ENCODE measurements at places on chromosomes 6 and 20.

- no peak for DNase-seq
These were observed 21.8 kb downstream of the PCK1 start for GRCh38 chr20:57582432-57583288.

DNA sequence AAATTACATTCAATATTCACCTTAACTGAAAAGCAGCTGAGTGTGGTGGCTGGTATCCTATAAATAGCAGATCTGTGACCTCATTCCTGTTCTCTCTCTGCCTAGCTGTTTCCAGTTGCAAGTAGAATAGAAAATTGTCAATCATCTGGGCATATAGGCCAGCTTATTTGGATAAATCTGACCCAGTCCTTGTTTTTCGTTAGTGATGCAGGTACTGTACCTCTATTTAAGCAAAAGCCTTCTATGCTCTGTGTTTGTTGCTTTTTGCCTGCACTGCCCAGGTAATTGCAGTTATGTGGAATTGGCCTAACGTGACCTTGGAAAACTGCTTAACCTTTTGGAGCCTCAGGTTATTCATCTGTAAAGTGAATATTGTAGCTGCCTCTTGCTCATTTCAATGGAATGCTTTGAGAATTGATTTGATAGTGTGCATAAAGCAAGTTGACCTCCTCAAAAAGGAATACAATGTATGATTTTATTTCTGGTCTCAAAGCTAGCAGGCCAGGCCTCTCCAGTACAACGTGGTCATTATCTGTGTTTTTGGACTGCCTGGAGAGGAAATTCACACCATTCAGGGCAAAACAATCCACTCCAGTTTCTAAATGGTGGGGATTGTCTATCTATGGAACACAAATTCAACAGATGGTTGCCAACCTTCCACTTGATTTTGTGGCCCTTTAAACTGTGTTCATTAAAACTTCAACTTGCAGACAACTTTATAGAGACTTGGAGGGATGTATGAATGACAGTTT lies 508.7 kb upstream of the CITED2 start:
- no peak for DNase-seq

- DNase-seq, result no peak
These were observed 114.0 kb downstream of the LCA5 start for GRCh38 chr6:79423216-79423615.

GRCh38 chr6:168441434-168442391 lies 729 bp downstream of the SMOC2 start:
- DNase-seq, result no peak

- no peak for DNase-seq
These were observed 102.4 kb upstream of the ISM1 start for GRCh38 chr20:13118676-13119075.

- no peak for DNase-seq
These were observed 62.2 kb upstream of the FABP7 start for GRCh38 chr6:122717350-122717749.

DNA sequence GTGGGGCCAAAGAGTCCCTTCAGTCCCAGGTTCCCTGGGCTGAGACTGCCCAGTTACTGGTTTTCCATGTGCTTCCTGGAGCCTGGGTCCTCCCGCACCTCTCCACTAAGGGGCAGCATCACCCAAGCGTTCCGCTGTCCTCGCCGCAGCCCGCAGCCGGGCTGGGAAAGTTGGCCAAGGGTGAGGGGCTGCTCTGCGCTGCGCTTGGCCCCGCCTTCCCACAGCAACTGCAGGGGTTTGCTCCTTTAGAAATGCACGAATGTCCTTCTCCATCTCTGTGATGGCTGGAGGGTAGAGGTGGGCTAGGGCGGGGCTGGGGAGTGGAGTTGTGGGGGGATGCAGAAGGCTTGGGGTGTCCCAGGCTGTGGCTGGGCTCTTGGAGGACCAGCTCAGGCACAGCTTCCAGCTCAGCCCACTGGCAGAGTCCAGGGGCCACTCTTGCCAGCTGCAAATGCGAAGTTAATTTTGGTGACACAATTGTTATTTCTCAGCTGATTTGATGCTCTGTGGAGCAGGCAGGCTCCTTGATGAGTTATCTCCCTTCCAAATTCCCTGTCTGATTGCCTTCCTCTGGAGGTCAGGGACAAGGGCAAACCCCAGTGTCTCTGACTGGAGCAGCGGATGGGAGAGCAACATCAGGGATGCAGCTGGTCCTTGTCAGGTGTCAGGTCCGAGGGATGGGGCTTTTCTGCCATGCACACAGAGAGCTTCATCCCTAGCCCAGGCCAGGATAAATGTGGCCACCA lies 63.2 kb downstream of the NOL4L start:
- DNase-seq, result no peak

- no peak for DNase-seq
These were observed 835.4 kb downstream of the MAFB start for GRCh38 chr20:39853636-39854035.

GRCh38 chr6:147204843-147205311 lies 660 bp downstream of the STXBP5 start:
- no peak for DNase-seq

GRCh38 chr6:134041093-134041492 lies 11.3 kb downstream of the SLC2A12 start:
- DNase-seq, result no peak

- DNase-seq, result no peak
These were observed 12.0 kb downstream of the AARS2 start for GRCh38 chr6:44301106-44301505.

DNA sequence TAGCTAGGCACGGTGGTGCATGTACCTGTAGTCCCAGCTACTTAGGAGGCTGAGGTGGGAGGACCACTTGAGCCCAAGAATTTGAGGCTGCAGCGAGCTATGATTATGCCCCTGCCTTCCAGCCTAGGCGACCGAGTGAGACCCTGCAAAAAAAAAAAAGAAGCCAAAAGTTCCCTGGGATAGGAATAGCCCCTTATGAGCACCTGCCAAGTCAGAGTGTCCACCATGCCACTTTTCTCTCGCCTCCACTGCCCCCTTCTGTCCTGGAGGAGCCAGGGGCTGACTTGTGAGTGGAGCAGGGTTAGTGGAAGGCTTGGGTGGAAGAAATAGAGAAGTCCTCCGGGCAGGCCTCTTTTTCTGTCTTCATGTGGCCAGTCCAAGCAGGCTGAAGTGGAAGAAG lies 12.1 kb upstream of the DDX27 start:
- no peak for DNase-seq

DNA sequence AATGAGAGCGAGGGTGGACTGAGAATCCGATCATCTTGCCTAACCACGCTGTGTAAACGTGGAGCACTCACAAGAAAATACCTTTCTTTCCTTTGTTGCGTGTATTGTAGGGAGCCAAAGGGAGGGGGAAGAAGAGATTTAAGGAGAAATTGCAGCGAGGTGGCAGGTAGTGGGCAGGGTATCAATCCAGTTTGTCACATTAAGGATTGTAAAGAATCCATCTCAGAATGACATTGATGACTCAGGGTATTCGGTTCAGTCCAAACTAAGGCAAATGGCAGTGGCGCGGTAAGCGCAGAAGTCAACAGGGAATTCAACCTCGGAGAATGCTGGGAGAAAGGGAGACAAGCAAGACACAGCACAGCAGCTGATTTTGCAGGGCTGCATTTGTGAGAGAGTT lies 146.2 kb downstream of the ID4 start:
- no peak for DNase-seq

DNA sequence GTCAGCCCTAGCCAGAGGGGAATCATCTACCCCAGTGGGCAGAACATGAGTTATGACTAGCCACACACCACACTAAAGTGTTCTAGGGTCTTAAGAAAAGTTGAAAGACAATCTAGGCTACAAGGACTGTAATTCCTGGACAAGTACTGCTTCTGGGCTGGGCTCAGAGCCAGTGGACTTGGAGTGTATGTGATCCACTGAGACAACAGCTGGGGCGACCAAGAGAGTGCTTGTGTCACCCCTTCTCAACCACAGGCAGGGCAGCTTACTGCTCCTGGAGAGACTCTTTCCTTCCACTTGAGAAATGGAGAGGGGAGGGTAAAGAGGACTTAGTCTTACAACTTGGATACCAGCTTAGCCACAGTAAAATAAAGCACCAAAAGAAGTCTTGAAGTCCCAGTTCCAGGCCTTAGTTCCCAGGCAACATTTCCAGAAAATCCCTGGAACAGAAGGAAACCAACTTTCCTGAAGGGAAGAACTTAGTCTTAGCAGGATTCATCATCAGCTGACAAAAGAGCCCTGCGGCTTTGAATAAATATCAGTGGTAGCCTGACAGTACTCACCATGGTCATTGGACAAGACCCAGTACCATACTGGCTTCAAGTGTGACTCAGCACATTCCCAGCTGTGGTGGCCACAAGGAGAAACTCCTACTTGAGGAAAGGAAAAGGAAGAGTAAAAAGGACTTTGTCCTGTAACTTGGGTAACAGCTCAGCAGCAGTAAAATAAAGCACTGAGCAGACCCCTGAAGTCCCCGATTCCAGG lies 355.1 kb upstream of the ADGRB3 start:
- no peak for DNase-seq

DNA sequence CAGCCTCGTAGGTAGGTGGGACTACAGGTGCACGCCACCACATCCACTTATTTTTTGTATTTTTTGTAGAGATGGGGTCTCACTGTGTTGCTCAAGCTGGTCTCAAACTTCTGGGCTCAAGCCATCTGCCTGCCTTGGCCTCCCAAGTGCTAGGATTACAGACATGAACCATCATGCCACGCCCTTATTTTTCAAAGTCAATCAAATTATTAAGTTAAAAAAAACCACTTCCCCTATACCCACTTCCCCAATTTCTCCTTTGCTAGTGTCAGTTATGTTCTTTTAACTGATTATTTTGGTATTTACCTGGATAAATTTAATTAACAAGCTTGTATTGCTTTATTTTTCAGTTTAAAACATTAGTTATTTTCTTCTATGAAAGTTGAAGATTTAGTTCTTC lies 49.6 kb downstream of the RIOK1 start:
- no peak for DNase-seq

DNA sequence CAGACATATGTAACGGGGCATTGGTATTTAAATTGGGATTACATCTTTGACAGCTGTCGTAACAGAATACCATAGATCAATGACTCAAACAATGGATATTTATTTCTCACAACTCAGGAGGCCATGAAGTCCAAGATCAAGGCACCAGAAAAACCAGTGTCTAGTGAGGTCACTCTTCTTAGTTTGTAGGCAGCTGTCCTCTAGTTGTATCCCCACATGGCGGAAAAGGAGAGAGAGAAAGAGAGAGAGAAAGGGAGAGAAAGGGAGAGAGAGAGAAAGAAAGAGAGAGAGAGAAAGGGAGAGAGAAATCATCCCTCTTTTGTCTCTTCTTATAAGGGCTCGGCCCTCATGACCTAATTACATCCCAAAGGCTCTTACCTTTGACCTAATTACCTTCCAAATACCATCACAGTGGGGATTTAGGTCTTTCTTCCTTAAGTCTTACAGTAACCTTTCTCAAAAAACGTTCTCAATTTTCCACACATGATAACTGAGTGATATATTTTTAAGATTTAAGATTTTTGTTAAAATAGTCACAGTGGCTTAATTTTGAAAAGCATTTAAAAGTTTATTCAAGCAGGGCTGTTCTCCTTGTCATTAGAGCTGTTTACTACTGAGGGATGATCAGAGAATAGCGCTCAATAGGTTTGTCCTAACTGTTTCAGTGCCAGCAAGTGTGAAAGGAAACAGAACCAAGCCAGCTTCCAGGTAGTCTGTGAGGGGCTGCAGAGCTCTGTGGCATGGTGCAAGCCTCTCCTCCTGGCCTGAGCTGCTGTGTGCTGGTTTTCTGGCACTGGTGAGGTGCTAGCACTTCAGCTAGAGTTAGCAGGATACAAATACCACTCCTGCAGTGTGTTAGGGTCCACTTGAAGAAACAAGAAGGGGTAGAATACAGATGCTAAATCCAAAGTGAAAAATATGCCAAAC lies 79.0 kb downstream of the IMPG1 start:
- no peak for DNase-seq

DNA sequence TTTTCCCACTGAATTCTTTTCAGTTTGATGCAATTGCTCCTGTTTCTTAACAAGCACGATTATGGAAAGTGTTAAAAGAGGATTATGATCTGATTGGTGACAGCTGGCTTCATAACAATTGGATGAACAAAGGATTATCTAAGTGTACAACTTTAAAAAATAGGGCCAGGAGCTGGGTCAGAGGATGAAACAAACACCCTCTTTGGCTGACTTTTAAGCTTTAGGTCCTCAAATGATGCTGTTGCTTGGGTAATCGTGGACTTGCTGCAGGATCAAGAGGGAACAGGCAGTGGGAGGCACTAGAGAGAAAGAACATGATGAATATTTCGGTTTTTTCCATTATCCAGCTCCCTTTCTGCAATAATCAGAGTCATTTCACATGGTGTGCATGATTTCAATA lies 35.5 kb upstream of the TMX4 start:
- no peak for DNase-seq

DNA sequence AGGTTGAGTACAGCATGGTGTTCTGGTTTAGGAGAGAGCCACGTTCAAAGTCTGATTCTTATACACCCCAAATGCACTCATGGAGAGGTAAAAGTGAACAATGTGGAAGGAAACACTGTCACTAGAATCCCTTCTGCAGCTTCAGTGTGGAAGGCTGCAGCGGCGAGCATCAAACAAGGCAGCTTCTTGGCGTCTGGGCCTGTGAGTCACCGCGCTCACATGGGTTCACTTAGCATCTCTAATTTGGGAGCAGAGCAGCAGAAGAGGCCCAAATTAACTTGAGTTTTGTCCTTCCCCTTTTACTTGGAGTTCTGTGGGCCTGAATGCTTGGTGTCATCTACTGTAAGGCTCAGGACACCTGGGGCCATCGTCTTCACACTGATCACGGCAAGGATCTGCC lies 10.9 kb upstream of the E2F1 start:
- DNase-seq, result no peak

DNA sequence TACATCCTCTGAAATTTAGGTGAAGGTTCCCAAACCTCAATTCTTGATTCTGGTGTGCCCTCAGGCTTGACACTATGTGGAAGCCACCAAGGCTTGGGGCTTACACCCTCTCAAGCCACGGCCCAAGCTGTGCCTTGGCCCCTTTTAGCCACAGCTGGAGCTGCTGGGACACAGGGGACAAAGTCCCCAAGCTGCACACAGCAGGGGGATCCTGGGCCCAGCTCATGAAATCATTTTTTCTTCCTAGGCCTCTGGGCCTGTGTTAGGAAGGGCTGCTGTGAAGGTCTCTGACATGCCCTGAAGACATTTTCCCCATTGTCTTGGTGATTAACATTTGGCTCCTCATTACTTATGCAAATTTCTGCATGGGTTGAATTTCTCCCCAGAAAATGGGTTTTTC lies 37.3 kb upstream of the BACH2 start:
- no peak for DNase-seq

DNA sequence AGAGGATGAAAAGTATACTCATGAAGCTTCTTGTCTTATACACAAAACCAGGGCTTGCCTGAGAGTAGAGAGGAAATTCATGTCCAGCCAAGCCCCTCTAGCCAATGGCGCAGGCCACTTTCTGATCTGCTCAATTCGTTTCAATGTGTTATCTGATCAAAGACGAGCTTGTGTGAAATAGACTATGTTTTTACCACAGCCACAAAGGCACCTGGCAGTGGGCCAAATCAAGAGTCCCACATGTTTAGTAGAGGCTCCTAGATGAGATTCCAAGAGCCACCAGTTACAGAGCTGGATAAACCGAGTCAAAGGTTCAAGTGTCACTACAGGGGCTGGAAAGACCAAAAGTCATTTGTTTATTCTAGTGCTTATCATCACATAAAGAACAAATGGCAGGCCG lies 34.9 kb downstream of the GPLD1 start:
- DNase-seq, result no peak

- DNase-seq, result no peak
These were observed 92.9 kb upstream of the SHLD1 start for GRCh38 chr20:5657190-5657875.

Data from activated CD4-positive, CD25-positive, alpha-beta regulatory T cell treated with anti-CD3 and anti-CD28 coated beads, Interleukin-2, amount 50 U/mL, for 16 hours (primary cell).